HepG2 (cell line): ENCODE measurements at places on chromosomes 6 and 20. TPM values are rescaled to one million over a fixed set of nuclear protein-coding genes. Genes with fewer than 3 reads are reported as not detected.

Gene MOCS1
- total RNA-seq, result 10.5 and 11.7 TPM in 2 replicates

Gene SLC26A8
- total RNA-seq, result not detected in 2 replicates

Gene MYH7B
- total RNA-seq, result 0.18 and 0.20 TPM in 2 replicates

Gene ZNF831
- not detected in 2 replicates for total RNA-seq

Gene SNRNP48
- 47.5 and 82.0 TPM in 2 replicates for total RNA-seq

Gene RNF144B
- 4.3 and 5.3 TPM in 2 replicates for total RNA-seq

Gene LRRN4
- 0.20 and 0.25 TPM in 2 replicates for total RNA-seq

Gene RCAN2
- total RNA-seq, result not detected in 2 replicates

Gene MEP1A
- 0.10 and 0.24 TPM in 2 replicates for total RNA-seq

Gene SSTR4
- total RNA-seq, result not detected in 2 replicates

Gene TFEB
- total RNA-seq, result 12.8 and 13.3 TPM in 2 replicates

Gene CTCFL
- not detected in 2 replicates for total RNA-seq
